ENCODE measurements at places on chromosomes 4 and X. TPM values are rescaled to one million over a fixed set of nuclear protein-coding genes. Genes with fewer than 3 reads are reported as not detected.

ETDA gene
- total RNA-seq, result not detected

DOK7 gene
- not detected for total RNA-seq

CCDC110 gene
- 2.0 TPM for total RNA-seq

ZNF718 gene
- 8.2 TPM for total RNA-seq

P2RY10 gene
- not detected for total RNA-seq

TMEM35A gene
- total RNA-seq, result 3.8 TPM

TIGD4 gene
- total RNA-seq, result 0.50 TPM

RELL1 gene
- total RNA-seq, result 90.5 TPM

MAP9 gene
- total RNA-seq, result 15.7 TPM

CAPN6 gene
- under 0.01 TPM for total RNA-seq
